ENCODE measurements at places on chromosomes 7 and 10.

- no peak for DNase-seq
Measured at GRCh38 chr10:77898323-77899079, 28.1 kb downstream of the DLG5 start.

- peak; percentile 2 for DNase-seq
Measured at GRCh38 chr10:106705681-106706100, 458.8 kb downstream of the SORCS1 start.

GRCh38 chr7:121262969-121263368, 65.8 kb upstream of the WNT16 start:
- DNase-seq, result no peak

DNA sequence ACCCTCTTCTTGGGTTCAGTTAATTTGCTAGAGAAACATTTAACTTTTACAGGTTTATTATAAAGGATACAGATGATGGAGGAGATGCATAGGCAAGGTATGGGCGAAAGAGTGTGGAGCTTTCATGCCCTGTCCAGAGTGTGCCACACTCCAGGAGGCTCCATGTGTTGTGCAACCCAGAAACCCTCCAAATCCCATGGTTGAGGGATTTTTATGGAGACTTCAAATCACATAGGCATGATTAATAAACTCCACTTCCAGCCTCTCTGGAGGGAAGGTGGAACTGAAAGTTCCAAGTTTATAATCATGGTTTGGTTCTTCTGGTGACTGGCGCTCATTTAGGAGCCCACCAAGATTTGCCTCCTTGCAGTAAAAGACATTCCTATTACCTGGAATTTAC, 159.9 kb downstream of the PHTF2 start:
- no peak for DNase-seq

DNA sequence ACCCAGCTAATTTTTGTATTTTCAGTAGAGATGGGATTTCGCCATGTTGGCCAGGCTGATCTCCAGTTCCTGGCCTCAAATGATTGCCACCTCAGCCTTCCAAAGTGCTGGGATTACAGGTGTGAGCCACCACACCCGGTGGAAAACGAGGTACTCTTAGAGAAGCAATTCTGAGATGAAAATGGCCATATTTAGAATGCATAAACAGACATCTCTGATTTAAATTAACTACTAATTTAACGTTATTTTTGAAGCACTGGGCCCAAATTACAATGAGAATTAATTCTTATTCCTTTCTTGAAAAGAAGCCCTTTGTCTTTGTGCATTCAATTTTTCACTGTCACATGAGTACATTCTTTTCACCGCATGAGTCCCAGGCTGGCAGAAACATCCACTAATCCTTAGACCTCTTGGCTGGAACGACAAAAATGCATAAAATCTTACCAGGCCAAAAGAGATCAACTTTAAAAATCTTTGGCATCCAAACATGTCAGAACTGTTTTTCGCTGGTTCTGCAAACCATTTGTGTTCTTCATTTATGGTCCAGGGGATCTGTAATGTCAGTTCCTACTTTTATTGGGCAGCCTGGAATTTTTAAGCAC, 60.1 kb upstream of the CAPZA2 start:
- no peak for DNase-seq

GRCh38 chr10:46052057-46052790, 6.2 kb upstream of the MSMB start:
- no peak for DNase-seq

GRCh38 chr7:4177001-4177400, 505.1 kb upstream of the FOXK1 start:
- no peak for DNase-seq

DNA sequence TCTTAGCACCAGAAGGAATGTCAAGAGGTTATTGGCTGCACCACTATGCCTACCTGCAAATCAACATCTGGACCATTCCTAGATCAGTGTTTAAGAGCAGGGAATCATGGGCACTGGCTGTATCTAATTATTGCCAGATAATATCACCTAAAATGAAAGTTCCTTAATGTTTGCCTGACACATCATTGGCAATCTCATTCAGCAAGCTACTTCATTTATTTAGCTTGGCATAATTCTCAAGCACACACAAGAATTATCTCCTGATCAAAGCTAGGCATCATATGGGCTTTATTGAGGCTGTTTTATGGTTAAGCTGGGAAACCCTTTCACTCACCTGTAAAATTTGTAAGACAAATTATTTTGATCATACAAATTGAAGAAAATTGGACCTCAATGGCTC, 581.7 kb downstream of the INHBA start:
- no peak for DNase-seq

- no peak for DNase-seq
Measured at GRCh38 chr7:1862560-1862959, 192.5 kb downstream of the ELFN1 start.

DNA sequence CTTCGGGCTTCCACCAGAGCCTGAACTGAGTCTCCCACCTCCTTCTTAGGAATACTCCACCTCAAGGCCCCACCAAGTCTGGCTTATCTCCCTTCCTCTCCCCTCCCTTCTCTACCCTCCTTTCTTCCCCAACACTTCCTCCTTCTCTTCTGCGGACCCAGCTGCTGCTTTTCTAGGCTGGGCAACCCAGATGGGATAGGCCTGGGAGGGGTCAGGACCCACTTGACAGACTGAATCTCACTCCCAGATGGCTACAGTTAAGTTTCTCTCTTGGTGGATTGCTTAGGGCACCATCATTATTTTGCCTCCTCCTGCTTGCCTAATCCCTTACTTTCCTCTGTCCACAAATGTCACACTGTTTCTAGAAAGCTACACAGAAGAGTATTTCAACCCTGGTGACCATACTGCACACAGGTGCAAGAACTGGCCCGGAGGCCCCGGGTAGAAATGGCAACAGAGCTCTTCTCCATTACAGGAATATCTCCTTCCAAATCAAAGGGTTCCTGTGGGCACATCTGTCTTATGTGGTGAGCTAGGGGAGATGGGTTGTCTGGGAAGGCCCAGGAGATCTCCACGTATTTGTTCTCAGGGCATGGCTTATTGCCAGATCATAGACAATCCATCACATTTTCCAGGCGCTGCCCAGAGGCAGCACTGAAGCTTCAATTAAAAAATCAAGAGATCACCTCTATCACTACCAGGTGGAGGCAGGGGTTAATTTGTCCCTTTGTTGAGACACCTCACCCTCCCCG, 5.1 kb upstream of the HOXA11 start:
- DNase-seq, result no peak

- DNase-seq, result no peak
Measured at GRCh38 chr10:19316204-19316870, 267.7 kb downstream of the MALRD1 start.

- DNase-seq, result no peak
Measured at GRCh38 chr7:132461032-132461592, 115.2 kb downstream of the PLXNA4 start.

- DNase-seq, result no peak
Measured at GRCh38 chr10:69835233-69835632, 33.5 kb downstream of the COL13A1 start.

- no peak for DNase-seq
Measured at GRCh38 chr10:89478085-89478738, 57.2 kb downstream of the SLC16A12 start.

- no peak for DNase-seq
Measured at GRCh38 chr7:18756378-18757050, 261.0 kb downstream of the HDAC9 start.

DNA sequence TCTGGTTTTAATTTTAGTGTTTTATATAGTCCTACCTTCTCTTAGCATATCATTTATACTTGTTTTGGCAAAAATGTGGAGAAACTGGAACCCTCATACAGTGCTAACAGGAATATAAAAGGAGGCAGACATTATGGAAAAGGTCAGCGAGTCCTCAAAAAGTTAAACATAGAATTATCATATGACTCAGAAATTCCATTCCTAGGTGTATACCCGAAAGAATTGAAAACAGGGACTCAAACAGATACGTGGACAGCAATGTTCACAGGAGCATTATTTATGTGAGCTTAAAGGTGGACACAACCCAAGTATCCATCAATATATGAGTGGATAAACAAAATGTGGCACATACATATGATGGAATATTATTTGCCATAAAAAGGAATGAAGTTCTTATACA, 51.5 kb downstream of the VAX1 start:
- DNase-seq, result no peak

DNA sequence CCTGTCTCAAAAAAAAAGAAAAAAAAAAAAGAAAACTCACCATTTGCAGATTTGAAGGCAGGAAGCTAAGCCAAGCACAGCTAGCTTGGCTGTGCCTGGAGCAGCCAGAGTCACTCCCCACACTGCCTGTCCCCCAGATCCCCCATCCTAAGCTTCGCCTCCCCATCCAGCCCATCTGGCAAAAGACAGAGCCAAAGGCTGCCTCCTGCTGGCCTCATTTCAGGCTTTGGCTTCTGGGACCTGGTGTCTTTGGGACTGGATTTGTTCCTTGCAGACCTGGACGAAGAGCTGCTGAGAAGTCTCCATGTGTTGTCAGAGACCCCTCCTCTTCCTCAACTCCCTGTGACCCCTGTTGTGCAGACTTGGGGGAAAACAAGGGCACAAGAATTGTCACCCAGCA, 8.1 kb downstream of the ASL start:
- no peak for DNase-seq

DNA sequence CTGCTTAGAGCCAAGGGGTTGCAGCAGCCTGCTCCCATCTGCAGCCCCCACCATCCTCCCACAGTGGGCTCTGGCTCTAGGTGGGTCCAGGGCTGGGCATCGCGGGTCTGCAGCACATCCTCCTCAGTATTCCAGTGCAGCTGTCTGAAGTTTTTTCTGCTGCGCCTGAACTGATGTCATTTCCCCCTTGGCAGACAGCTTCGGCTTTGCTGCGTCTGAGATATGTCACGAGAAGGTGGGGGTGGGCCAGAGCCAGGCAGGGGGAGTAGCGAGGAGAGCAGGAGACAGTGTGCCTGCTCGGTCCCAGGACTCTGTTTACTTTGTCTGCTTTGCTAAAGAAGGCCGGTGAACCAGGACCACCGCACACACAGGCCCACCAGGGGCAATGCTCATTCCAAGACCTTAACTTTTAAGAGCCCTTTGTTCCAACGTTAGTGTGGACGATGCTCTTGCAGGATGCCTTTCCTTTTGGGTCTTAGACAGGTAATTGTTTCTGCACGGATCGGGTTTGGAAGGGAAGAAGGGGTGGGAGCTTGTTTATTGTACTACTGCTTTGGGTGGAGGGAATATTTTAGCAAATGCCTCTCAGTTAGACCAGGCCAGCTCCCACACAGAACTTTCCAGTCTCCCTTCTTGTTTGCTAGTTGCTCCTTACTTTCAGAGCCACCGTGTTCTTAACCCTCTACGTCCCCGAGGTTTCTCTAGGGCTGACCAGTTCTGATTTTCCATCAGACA, 32.4 kb downstream of the WBP1L start:
- DNase-seq, result no peak

- DNase-seq, result peak; percentile 96
Measured at GRCh38 chr7:140260352-140261104, 83.7 kb upstream of the KDM7A start.

- DNase-seq, result no peak
Measured at GRCh38 chr7:5143106-5143505, 46.9 kb upstream of the WIPI2 start.

- DNase-seq, result no peak
Measured at GRCh38 chr10:75439811-75440210, 8.4 kb downstream of the LRMDA start.

DNA sequence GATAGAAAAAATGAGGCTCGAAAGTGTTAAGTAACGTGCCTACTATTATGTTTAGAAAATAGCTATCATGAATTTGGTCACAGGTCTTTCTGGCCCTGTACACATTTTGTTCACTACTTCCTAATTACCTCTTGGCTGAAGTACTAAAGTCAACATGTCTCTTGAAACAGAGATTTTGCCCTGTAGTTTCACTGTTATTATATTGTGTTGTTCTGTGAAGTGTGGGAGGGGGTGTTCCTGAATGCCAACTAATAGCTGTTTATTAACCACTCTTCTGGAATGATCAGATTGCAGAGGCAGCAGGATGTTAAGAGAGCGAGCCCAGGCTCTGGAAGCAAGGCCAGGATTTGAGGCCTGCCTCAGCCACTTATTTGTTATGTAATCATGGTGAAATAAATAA, 72.1 kb downstream of the RNF133 start:
- peak; percentile 54 for DNase-seq

- no peak for DNase-seq
Measured at GRCh38 chr10:71946700-71947099, 17.5 kb upstream of the CHST3 start.

- no peak for DNase-seq
Measured at GRCh38 chr10:79247373-79248137, 99.7 kb upstream of the PPIF start.

- DNase-seq, result no peak
Measured at GRCh38 chr10:48838834-48839233, 100.8 kb downstream of the LRRC18 start.

DNA sequence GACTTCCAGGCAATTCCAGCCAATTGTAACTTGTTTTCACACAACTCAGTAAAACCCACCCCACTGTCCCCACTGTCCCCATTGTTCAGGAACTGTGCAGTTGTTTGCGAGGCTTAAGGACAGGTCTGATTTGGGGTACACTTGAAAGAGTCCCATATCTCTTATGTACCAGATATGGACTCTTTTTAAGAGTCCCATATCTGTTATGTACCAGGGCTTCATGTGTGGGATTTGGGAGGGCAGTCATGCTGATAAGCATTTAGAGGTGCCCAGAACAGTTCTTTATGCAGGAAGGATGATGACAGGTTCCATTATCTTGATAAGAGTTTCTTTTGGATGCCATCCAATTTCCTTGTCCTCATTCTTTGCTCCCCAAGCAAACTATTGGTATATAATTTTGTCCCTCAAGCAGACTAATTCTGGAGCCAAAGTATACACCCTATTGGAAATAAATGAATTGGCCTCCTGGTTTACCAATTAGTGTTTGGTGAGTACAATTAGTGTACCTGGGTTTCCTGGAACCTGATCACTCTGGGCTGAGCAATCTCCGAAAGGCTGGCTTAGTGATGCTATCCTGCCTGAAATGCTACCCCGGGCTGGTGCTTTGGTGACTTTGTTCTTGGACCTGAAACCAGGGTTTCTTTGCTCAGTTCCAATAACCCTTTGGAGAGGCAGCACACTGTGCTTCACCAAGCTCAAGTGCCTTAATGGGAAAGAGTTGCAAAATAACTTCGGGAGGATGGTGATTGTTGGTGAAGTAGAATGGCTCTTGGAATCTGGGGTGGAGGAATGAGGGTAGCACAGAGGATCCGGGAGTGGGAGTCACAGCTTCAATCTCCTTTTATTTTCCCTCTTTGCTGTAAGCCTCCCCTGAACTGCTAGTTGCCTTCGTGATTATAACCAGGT, 6.2 kb upstream of the DMBT1 start:
- peak; percentile 4 for DNase-seq

DNA sequence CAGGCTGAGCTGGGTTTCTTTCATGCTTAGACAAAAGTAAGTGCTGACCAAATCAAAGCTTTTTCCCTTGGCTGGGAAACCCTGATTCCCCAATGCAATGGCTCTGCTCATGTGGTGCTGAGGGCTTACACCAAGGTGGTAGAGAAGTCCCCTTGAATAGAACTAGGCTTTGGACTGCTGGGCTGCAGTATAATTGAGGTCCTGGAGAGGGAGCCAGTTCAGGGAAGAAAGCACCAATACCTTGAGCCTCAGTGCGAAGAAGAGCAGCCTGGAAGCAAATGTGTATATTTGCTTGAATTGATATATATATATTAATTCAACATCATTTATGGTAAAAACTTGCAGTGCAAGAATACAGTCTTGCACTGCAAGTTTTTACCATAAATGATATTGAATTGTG, 391.1 kb downstream of the RPS24 start:
- DNase-seq, result no peak

GRCh38 chr7:89312551-89312950, 517.0 kb upstream of the TEX47 start:
- no peak for DNase-seq

All from NCI-H2029 (cell line).